ENCODE measurements at places on chromosomes 2 and 18.

DNA sequence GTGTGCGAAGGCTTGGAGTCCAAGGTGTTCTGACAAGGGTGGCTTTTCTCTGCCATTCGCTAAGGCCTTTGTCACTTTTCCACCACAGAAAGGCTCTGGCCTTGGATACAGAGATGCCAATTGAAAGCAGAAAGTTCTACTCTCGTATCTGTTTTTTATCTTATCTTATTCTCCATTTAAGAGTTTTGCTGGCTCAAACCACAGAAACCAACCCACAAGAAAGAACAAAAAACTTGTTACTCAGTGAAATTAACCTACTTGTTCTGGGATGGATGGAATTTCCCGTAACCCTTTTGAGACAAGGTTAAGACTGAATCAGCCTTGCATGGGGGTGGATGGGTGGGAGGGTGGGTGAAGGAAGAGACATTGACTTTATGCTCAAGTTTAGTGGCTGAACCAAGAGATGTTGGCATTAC is 221.7 kb downstream of the CDH20 start:
- no peak for DNase-seq

DNA sequence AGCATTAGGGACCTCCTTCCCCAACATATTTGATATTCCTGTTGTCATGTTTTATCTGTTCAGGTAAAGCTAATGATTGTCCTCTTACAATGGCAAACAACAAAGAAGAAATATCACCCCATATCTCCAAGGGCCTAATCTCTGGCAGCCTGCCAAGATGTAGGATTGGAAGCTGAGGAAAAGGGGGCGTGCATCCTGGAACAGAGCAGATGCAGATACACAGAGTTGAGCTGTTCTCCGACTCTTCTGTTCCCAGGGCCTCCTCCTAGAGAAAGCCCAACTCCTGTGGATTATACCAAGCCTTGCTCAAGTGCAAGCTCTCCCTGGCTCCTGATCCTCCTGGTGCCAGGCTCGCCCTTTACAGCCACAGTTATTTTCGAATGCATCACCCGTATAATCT is 35.2 kb upstream of the CD207 start:
- DNase-seq: no peak

DNA sequence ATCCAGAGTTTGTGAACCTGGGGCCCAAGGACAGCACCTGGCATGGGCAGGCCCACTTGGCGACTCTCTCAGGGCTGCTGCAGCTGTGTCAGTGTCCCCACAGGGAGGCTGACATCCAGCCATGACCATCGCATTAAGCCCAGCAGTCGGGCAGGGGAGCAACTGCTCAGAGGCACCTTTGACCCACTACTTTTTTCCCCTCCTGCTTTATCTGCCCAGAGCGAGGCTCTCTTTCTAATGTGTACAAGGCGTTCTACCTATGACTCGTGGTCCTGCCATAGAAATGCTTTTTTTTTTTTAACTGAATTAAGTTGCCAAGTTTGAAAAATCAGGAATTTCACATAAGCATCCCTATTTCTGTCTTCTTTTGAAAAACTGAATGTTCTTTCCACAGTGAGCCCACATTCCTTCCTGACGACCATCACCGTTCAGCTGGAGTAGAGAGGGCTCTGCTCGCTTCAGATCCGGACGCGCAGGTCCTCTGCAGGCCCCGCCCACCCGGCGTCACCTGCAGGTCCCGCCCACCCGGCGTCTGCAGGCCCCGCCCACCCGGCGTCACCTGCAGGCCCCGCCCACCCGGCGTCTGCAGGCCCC is 403 bp upstream of the CLUL1 start:
- peak; percentile 53 for DNase-seq

DNA sequence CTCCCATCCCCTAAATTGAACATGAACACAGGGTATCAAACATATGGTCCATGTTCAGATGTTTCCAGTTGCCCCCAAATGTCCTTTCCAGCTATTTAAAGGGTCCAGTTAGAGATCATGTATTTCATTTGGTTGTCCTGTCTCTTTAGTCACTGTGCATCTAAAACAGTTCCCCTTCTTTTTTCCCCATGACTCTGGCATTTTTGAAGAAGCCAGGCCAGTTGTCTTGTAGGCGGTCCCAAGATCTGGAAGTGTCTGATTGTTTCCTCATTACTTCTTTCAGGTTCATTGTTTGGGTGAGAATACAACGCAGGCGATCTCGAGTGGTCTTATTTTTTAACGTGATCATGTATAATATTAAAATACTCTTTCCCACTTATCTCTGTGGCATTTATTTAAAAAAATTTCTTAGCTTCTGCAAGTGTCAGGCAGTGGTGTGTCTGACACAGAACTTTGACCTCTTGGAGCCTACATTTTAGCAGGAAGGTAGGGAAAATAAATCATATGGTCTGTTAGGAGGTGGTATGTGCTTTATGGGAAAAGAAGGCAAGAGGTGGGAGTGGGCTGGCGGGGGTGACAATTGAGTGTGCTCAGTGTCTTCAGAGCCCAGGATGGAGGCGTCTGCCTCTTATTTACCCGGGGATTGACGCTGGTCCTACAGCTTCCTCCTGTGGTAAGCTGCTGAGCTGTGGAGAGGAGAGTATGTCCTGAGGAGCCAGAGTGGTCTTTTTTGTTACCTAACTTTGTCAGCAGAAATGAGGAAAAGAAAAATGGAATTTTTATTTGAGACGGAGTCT is 8.1 kb downstream of the RAB31 start:
- peak; percentile 51 for DNase-seq

GRCh38 chr2:3326871-3327270 is 50.7 kb downstream of the EIPR1 start:
- DNase-seq: no peak

GRCh38 chr2:72204786-72205503 is 57.3 kb upstream of the CYP26B1 start:
- no peak for DNase-seq

DNA sequence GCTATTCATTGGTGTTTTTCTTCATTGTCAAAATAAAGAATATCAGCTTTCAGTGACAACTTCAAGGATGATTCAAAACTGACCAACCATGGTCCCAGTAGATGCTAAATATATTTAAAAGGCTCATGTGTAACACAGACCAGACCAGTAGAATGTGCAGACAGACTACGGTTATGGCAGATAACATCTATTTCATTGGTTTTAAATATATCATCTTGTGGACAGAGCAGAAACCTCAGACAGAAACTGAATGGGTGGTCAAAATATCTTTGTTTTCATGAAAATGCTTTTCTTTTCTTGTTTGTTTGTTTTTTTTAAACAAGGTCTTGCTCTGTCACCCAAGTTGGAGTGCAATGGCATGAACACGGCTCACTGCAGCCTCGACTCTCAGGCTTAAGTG is 107.4 kb upstream of the CREB1 start:
- no peak for DNase-seq

- no peak for DNase-seq
These were observed 174.9 kb downstream of the NR4A2 start for GRCh38 chr2:156157670-156158069.

GRCh38 chr2:155815851-155816250 is 516.7 kb downstream of the NR4A2 start:
- peak; percentile 32 for DNase-seq

DNA sequence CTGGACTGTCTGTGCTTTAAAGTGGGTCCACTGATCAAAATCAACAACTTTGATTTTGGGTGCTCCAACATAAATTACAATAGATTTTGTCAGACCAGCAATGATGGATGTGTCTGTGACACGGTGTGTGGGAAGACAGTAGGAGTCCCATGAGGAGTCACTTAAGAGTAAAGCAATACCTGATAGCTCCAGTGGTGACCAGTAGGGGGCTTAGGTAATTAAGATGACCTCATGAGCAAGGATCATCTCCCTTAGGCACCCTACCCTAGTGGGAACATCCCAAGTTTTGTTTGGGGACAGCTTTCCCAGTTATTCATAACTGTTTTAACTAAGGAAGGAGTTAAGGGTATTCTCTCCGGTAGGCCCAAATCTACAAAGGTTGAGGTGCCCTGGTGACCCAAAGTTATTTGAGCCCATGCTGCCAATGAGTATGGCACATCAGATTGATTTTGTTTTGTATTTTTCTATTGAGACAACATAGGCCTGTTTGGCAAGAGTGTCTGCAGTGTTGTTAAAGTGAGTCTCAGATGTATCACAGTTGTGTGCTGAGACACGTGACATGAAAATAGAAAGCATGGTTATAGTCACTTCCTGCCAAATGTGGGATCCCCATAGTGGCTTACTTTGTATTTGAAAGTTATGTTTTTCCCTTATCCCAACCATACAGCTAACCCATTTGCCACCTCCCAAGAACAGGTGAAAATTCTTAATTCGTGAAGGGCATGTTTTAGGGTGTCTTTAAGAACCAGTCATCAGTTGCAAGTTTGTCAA is 1337.6 kb upstream of the SLC39A10 start:
- DNase-seq: no peak

DNA sequence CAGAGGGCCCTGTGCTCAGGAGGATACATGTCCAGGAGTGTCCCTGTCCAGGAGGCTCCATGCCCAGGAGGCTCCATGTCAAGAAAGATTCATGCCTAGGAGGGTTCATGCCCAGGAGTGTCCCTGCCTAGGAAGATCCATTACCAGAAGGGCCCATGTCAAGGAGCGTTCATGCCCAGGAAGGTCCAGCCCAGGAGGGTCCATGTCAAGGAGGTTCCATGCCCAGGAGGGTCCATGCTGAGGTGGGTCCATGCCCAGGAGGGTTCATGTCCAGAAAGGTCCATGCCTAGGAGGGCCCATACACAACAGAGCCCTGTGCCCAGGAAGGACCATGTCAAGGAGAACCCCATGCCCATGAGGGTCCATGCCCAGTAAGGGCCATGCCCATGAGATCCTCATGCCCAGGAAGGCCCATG is 7.0 kb downstream of the GPR35 start:
- DNase-seq: peak; percentile 3

DNA sequence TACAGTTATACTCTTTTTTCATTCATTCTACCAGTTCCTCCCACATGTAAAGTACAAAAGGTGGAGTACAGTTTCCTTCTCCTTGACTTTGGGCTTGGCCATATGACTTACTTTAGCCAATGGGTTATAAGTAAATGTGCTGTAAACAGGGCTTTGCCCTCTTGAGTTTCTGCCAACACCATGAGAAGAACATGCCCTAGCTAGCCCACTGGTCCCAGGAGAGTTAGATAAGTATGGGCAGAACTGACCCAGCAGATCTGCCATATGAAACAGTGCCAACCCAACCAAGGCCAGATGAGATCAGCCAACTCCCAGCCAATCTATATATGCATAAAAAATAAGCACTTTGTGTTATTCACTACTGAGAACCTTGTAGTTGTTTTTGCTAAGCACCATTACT is 25.5 kb downstream of the ZC3H8 start:
- DNase-seq: no peak

DNA sequence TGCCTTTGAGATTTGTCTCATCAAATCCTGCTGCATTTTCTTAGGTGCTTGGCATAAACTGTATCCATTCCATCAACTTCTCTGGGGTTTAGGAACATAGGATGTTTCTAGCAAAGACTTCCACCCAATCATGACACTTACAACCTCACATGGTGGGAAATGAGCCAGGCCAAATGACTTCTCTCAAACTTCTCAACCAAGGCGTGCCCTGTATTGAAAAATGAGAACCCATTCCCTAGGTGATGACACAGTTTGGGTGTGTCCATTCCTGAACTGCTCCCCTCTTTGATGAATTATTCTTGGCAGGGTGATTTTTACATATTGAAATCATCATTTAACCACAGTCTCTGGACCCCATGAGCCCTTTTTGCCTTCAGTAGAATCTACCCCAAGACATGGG is 161.1 kb downstream of the EN1 start:
- DNase-seq: no peak

- DNase-seq: peak; percentile 38
These were observed 3.2 kb downstream of the ID2 start for GRCh38 chr2:8684878-8685696.

- no peak for DNase-seq
These were observed 104.8 kb downstream of the COLEC12 start for GRCh38 chr18:395456-396250.

- no peak for DNase-seq
These were observed 10.7 kb upstream of the ADD2 start for GRCh38 chr2:70778676-70779075.

DNA sequence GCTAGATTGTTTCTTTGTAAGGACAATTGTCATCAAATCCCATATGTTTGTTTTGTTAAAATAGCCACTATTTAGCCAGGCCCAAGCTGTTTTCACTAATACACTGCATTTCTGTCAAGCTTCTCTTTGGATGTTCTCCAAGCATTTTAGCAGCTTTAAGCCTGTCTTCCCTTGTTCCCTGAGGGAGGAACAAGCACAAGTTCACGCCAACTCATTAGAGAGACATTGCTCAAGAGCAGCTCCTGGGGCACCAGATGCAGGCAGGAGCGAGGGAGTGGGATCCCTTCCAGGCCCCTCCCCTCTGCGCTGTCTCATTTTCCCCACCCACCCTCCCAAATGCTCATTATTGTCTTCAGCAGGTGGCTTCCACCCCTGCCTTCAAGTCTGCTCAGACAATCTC is 32.6 kb upstream of the PPP3R1 start:
- DNase-seq: no peak

DNA sequence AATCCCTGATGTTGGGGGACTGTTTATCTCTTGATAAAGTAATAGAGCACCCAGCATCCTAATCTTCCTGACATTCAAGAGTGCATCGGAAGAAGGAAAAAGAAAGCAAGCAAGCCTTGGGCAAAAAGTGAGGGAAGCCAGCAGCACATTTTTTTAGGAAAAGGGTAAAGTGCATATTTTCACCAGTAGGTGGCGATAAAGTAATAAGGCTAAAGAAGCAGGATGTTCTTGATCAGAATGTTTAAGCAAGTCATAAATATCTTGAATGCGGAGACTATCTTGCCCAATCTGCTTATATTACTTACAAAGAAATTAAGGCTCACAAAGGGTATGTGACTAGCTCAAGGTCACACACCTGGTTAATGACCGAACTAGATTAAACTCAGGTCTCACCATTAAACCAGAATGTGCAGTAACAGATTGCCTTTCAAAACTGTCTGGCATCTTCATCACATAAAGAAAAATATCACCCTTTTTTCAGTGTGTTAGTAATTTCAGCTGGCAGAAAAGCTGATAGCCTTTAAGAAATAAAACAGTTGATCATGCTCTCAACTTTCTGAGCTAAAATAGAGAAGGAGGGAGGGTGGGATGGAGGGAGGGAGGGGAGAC is 83.8 kb downstream of the VIT start:
- peak; percentile 52 for DNase-seq

DNA sequence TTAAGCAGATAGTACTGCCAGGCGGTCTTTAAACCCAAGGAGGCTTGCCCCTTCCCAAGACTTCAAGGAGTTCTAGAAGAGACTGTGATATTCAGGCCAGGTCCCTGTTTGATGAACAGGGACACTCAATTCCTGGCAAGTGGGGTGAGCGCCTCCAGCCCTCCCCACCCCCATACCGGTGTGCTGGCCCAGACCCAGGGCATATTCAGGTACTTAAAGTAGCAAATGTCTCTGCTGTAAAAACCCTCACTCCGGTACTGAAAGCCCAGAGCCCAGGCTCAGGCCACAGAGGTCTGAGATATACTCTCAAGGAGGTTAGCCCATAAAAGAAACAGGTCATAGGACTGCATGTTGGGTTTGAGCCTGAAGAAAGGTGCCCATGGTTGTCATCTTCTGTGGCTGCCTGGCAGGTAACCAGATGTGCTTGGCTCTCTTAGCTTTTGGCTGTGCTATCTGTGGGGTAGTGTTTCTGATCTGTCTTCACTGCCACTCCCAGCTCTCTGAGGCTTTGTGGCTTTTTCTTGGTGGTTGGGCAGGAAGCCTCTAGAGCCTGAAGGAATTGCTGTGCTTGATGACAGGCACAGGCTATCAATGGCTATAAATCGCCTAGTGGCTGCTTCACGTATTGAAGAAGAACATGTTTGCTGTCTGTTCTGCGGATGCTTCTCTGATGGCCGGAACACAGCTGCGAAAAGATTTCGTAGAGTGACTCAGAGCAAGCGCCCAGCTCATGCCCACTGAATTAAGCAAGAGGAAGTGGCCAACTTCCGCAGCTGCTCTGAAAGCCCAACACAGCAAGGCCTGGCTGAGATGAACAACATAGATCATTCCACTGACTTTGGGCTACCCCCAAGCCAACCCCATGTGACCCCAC is 63.3 kb upstream of the ALPP start:
- DNase-seq: peak; percentile 95
